ENCODE measurements at places on chromosomes 4 and X.

DNA sequence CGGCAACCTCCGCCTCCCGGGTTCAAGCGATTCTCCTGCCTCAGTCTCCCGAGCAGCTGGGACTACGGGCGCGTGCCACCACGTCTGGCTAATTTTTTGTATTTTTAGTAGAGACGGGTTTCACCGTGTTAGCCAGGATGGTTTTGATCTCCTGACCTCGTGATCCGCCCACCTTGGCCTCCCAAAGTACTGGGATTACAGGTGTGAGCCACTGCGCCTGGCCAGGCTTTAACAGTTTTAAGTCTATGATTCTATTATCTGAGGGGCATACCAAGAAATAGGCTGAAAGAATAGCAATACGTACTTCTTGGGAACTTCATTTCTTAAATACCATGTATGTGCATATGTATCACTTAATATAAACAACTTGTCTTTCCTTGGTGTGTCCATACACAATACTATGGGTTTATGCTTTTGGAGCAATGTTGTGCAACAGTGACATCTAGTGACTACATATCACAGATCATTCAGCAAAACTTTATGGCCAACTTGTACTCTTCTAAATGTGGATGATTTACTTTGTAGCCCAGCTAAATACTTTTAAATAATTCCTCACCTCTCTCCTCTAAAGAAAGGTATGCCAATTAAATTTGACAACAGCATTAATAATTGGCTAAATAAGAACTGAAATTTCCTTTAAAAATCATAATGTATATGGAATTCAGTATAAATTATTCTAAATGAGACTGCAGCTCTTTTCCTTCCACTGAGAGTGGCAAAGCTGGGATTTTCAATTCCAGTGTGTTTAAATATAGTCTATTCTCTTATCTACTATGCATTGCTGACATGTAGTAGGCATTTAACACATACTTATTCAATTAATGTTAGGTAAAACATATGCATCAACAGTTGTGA, 10.4 kb downstream of the SLC9B1 start:
- peak; percentile 29 for DNase-seq

- DNase-seq, result no peak
Observed at GRCh38 chr4:52968691-52969090, 106.6 kb downstream of the RASL11B start.

GRCh38 chrX:55695227-55696018, 22.1 kb upstream of the RRAGB start:
- DNase-seq, result peak; percentile 32

DNA sequence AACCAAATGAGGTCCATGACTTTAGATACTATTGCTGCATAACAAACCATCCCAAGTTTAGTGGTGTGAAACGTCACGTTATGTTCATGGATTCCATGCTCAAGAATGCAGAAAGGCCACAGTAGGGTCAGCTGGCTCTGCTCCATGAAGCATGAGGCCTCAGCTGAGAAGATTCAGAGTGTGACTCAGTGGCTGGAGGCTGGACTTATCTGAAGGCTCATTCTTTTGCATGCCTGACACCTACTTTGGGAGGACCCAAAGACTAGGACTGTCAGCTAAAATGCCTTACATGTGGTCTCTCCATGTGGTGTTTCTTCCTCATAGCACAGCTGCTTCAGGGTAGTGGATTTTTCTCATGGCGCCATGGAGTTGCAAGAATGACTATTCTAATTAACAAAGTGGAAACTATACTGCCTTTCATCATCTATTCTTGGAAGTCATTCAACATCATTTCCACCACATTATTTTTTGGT, 11.5 kb upstream of the CCDC149 start:
- no peak for DNase-seq

GRCh38 chr4:164188236-164188635, 565.7 kb upstream of the SMIM31 start:
- DNase-seq, result peak; percentile 1

GRCh38 chrX:75076429-75076828, 79.7 kb downstream of the ABCB7 start:
- no peak for DNase-seq

DNA sequence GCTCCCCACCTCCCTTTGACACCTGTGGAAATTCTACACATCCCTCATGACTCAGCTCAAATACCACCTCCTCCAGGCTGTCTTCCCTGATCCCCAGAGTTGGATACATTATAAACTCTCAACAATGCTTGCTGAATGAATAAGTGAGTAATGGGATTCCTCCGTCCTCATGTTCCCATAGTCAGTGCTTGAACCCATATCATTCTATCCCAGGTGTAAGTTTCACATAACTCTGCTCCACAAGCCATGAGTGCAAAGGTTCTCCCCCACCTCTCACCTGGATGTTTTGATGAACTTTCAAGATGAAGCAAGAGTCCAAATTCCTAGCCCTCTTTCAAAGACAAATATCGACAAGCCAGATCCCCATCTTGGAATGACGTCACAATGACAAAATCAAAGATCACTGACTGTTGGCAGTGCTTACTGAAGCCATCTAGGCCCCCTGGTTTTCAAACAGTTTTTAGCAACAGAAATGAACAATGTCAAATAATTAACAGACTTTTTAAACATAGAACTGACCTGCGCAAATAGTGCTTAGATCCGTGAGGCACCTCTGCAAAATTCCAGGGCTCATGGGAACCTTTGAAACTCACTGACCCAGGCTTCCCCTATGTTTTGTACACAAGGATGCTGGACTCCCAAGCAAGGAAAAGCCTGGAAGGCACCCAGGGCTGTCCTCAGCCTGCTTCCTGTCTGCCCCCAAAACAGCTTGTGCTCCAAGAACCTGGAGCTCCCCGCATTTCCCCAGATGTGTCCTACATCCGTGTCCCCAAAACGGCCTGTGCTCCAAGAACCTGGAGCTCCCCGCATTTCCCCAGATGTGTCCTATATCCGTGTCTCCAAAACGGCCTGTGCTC, 4.0 kb downstream of the SLC2A9 start:
- no peak for DNase-seq

DNA sequence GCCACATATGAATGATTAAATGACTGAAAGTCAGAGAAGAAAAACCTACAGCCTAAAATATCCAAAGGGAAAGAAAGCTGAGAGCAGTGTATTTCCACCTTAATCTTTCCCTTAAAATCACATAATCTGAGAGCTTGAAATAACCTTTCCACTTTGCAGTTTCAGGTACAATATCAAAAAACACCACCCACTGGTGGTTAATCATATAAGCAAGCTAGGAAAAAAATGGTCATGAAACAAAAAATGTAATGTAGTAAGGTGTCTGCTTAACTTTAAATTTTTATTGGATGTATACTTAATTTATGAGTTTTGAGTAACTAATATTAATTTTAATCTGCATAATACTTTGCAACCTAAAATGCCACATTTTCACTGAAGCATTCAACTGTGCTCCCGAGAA, 3.2 kb downstream of the PRDM5 start:
- no peak for DNase-seq

DNA sequence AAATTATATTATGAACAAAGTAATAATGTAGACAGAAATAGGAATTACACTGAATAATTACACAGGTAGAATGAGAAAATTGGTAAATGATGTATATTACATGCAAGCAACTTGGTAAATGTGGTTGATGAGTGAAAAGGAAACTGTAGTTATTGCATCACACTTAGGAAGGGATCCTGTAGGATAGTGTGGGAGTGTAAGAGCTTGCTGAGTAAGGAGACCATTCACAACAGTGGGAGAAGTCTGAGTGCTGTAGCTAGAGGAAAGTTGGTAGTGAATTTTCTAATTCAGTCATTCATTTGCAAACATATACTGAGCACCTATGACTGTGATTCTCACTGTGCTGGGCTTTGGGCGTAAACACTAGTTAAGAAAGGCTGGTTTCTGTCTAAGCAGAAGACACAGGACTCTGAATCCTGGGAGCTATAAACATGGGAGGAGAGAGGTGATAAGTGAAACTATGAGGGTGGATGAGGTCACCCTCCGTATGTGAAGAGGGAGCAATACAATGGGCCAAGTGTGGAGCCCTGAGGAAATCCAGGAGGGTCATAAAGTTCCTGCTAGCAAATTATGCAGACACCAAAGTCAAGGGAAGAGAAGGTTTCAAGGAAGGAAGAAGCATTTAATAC, 14.2 kb upstream of the CPE start:
- no peak for DNase-seq

DNA sequence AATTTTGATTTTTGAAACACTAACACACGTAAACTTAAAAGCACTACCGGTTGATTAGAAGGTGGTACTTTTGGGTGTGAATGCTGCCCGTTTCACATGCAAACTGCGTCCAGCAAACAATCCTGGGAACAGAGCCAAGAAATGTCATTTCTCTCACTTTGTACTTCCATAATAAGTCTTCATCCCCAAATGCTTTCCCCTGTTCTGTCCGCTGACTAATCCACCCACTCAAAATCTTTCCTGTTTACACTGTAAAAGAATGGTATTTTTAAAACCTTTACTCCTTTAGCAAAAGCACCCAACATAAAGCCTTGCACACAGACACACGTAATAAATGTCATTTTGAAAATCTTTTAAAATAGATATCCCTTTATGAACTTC, 39.1 kb upstream of the PDLIM5 start:
- no peak for DNase-seq

- no peak for DNase-seq
Observed at GRCh38 chrX:144566592-144566991, 680.7 kb upstream of the SPANXN1 start.

DNA sequence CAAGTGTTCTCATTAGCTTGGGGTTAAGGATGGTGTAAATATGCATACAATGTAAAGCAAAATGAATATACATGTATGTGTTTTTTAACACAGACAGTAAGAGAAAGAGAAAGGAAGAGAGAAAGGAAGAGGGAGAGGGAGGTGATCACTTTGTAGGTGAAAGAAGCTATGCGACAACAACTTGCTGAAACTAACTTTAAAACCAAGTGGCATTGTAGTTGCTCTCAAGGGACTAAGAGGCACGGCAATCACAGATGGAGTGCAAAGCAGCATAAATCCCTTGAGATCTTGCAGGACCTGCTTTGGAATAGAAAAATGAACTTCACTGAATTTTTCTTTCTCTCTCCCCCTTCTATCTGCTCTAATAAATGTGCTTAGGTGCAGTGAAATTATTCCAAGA, 1665.0 kb upstream of the TENM3 start:
- DNase-seq, result no peak

GRCh38 chr4:29560452-29560851, 1159.7 kb upstream of the PCDH7 start:
- no peak for DNase-seq

- DNase-seq, result no peak
Observed at GRCh38 chr4:18686338-18687037, 664.9 kb upstream of the LCORL start.

GRCh38 chr4:24693636-24694035, 101.7 kb upstream of the SOD3 start:
- DNase-seq, result no peak

- DNase-seq, result no peak
Observed at GRCh38 chr4:87044511-87045233, 109.9 kb downstream of the AFF1 start.

DNA sequence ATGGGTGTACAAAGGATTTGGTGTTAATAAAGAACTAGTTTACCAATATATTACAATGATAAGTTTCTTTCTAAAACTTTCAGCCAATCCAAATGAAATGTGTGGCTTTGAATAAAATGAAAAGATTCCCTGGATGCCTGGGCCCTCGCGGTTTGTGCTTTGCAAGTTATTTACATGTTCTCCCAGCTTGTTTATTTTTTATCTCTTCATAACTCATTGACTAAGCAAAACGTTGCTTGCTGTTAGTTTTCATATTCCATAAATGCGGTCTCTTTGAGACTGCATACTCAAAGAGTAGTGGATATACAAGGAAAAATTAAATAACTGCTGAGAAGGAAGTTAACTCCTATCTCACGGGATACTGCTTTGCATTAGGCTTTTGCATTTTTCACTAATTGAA, 26.0 kb downstream of the FHDC1 start:
- DNase-seq, result no peak

- no peak for DNase-seq
Observed at GRCh38 chr4:21649391-21650090, 299.0 kb downstream of the KCNIP4 start.

DNA sequence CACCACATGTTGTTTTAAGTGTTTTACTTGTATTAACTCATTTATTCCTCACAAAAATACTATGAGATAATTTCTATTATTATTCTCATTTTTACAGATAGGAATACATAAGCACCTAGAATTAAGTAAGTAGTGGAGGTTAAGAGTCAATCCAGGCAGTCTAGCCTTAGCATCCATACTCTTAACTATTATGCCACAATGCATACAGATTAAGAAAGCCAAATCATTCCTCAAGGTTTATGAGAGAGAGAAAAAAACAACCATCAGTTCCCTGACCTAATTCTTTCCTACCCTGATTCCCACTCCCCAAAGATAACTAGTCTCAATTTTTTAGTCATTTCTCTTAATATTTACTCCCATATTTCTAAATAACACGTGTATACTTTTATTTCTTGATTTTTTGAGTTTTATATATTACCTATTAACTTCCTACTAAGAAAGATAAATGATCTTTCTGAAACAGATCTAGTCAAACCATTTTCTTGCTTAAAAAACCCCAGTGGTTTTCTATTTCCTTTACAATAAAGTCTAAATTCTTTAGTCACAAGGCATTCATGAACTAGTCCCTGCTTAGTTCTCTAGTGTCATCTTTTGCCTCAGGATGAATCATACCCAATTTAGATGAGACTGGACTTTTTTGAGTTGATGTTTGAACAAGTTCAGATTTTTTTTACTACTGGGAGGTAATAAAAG, 16.0 kb downstream of the UBA6 start:
- DNase-seq, result no peak

- peak; percentile 44 for DNase-seq
Observed at GRCh38 chr4:17577665-17578481, 875 bp downstream of the LAP3 start.

DNA sequence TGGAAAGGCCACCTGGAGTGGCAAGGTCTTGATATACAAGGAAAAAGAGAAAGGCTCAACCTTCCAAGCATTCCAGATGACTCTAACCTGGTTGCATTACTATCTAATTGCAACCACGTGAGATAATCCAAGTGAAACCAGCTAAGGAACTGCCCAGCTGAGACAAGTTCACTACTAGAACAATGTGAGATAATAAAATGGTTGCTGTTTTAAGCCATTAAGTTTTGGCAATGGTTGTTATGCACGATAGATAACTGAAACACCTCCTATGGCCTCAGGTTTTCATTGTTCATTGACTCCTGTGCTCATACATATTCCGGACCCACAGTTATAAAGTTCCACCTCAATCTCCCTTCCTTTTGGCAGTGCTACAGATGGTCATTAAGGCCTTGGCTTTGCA, 9.2 kb upstream of the CXorf66 start:
- DNase-seq, result no peak

DNA sequence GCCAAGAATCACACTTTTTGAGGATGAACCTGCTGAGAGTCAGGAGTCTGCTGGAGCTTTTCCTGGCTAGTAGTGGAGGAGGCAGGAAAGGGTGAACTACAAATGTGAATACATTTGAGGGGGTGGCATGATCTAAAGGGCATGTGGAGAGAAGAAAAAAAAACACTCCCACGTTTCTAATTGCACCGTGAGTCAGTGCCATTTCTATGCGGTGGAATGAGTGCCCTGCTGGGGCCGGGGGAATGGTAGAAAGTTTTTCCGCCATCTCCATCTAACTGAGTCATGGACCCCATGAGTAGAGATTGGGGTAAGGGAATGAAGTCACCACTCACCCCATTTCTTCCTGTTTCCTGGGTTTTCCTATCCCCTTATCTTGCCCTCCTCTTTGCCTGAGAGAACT, 19.8 kb downstream of the BEX3 start:
- no peak for DNase-seq

GRCh38 chrX:50448565-50448964, 22.1 kb downstream of the DGKK start:
- DNase-seq, result no peak
